Activated naive CD8-positive, alpha-beta T cell treated with anti-CD3 and anti-CD28 coated beads for 36 hours (primary cell): ENCODE measurements at places on chromosomes 7 and 10.

DNA sequence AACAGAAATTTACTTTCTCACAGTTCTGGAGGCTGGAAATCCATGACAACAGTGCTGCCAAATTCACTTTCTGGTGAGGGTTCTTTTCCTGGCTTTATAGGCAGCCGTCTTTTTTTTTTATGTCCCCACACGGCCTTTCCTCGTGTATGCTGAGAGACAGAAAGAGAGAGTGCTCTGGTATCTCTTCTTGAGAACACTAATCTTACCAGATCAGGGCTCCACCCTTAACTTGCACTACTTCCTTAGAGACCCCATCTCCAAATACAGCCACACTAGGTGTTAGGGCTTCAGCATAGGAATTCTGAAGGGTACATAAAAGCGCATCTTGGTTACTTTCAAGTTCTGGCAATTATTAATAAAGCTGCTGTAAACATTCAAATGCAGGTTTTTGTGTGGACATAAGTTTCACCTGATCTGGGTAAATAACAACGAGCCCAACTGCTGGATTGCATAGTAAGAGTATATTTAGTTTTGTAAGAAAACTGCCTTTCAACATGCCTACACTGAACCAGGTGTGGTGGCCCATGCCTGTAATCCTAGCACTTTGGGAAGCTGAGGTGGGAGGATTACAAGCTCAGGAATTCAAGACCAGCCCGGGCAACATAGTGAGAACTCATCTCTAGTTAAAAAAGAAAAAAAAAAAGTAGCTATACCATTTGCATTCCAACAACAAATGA lies 8.2 kb upstream of the C1GALT1 start:
- DNase-seq = no peak

- DNase-seq = no peak
Measured at GRCh38 chr7:69295977-69296376, 302.3 kb upstream of the AUTS2 start.

- no peak for DNase-seq
Measured at GRCh38 chr10:52128056-52128683, 185.9 kb upstream of the DKK1 start.

DNA sequence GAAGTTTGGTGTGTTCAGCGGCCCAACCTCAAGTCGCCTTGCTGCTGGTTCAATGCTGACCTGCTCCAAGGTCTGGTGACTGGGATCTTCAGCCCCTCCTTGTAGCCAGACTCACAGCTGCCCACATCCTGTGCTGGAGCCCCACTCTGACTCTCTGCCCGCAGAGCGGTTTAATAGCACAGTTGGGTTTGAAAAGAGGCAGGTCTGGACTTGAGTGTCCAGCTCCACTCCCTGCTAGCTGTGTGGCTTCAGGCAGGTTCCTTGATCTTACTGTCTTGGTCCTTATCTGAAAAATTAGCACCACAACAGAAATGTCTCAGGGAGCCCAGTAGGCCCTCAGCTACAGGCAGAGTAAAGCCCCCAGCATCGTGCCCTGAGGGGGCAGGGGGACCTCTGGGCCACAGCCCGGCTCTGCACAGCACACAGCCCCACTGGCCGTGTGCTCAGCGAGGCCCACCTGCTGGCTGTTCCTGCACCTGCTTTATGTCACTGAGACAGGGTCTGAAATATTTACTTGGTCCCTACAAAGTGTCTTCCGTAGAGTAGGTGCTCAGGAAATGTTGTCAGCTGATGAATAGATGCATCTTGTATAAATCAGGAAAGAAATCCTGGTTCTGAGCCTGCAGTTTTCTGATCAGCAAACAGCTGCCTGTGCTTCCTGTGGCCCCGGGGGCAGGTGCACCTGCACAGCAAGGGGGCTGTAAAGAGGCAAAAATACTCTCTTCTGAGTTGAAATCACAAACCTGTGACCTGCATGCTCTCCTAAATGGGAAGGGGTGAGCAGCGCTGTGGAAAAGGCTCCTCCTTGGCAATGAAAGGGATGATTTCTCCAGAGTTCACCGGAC lies 155.5 kb downstream of the SVIL start:
- no peak for DNase-seq

GRCh38 chr10:43082746-43083145 lies 5.9 kb downstream of the RET start:
- no peak for DNase-seq

- DNase-seq = no peak
Measured at GRCh38 chr10:60878224-60878623, 65.8 kb downstream of the RHOBTB1 start.

DNA sequence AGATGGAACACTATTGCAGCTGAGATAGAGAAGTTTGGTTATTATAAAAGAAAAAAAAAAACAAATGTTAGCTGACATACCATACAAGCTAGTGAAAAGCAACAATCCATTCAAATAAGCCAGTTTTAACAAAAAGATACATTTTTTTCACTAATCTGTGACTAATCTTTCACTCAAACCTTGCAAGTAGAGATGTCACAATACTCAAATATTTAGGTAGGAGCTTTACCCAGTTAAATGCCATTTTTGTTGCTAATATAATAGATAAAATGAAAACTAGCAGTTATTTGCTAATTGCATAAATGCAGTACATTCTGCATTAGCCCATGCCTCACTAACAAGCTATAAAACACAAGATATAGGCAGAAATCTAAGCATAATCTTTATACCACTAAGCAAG lies 123.6 kb downstream of the BTAF1 start:
- no peak for DNase-seq

DNA sequence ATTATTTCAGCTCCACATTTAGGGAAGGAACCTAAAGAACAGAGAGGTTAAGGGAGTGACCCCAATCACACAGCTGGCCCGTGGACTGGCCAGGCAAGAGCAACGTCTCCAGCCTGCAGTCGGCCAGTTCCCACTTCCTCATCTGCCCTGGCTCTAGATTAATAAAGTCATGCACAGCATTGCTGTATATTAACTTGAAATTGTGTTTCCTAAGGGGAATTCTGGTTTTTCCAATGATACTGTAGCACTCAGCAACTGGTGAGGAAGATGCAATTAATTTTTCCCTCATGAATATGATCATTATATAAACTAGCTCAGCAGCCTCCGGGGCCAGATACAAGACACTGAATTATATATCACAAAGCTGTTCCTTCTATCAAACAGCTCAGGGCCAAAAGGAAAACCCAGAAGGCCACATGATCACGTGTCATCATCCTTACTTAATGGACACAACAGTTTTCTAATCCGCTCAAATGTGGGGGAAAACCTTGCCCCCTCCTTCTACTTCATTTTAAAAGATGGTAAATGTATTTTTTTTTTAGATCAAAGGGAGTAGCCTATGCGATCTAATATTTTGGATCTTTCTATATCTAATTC lies 295.3 kb upstream of the PRKCQ start:
- DNase-seq = no peak

- DNase-seq = no peak
Measured at GRCh38 chr10:47349941-47350371, 1.8 kb downstream of the RBP3 start.

DNA sequence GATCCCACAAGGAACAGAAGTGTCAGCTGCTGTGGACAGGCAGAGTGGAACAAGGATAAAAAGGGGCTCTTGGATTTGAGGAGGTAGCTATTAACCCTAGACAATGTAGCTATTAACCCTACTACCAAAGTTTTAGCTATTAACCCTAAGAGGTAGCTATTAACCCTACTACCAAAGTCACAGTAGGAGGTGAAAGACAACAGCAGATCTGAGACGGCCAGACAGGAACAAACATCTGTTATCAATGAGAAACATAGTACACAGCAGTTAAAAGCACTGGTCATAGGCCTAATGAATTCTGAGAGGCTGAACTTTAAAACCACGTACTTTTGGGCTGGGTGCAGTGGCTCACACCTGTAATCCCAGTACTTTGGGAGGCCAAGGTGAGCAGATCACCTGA lies 11.9 kb downstream of the ERCC6 start:
- DNase-seq = no peak

GRCh38 chr7:19023477-19023876 lies 94.0 kb downstream of the TWIST1 start:
- no peak for DNase-seq

- no peak for DNase-seq
Measured at GRCh38 chr7:149787428-149788299, 14.3 kb upstream of the ZNF467 start.

- no peak for DNase-seq
Measured at GRCh38 chr7:20696803-20697333, 81.4 kb downstream of the ABCB5 start.
